ENCODE measurements at places on chromosomes 3 and 15. TPM values are rescaled to one million over a fixed set of nuclear protein-coding genes. Genes with fewer than 3 reads are reported as not detected.
A peak's percentile ranks its signal among the peaks of the same experiment; 100 is the strongest.

The CYP11A1 gene
- 1.2 TPM for total RNA-seq

DNA sequence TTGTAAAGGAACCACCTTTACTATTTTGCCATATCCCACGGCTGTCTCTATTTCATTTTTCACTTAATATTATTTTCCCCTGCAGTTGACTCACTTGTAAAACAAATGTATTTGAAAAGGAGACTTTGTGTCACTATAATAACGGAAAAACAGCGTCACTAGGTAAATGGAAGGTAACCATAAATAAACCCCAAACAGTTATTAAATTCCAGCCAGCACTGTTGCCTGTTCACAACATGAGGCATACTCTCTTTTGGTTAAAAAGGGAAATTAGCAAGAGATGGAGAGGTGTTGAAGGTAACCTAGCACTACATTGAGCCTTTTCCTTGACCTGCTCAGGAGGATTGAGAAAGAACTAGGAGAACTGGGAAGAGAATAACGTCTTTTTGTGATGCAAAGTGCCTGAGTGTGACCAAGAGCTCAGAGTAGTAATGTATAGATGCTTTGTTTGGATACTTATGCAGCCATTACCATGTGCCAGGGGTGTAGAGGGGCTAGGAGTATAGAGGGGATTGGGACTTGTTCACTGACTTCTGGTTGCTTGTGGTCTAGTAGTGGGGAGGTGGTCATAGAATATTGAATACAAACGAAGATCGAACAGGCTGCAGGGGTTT lies 19.6 kb downstream of the FLNB start:
- DNase-seq: peak; percentile 17

The CPN2 gene
- total RNA-seq: 0.04 TPM

DNA sequence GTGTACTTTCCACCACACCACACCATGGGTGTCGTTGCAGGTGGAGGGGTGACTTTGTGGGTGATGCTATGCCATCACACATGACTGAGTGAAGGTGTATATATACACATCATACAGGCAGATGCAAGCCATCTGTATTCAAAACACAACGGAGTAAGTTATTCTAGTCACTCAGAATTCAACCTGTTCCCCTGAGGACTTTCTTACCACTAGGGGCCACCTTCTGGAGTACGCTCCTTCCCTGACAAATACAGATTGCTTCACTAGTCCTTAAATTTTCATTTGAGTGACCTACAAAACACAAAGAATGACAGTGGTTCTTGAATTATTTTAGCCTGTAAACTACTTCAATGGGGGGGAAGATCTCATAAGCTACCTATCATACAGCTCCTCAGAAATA lies 52.8 kb upstream of the NTRK3 start:
- DNase-seq: no peak

GRCh38 chr15:79981831-79982455 lies 10.9 kb upstream of the BCL2A1 start:
- no peak for DNase-seq

- no peak for DNase-seq
Observed at GRCh38 chr3:86562090-86562489, 428.9 kb downstream of the VGLL3 start.

The OR5K2 gene
- not detected for total RNA-seq

GRCh38 chr3:26375843-26376530 lies 246.6 kb upstream of the LRRC3B start:
- peak; percentile 24 for DNase-seq

DNA sequence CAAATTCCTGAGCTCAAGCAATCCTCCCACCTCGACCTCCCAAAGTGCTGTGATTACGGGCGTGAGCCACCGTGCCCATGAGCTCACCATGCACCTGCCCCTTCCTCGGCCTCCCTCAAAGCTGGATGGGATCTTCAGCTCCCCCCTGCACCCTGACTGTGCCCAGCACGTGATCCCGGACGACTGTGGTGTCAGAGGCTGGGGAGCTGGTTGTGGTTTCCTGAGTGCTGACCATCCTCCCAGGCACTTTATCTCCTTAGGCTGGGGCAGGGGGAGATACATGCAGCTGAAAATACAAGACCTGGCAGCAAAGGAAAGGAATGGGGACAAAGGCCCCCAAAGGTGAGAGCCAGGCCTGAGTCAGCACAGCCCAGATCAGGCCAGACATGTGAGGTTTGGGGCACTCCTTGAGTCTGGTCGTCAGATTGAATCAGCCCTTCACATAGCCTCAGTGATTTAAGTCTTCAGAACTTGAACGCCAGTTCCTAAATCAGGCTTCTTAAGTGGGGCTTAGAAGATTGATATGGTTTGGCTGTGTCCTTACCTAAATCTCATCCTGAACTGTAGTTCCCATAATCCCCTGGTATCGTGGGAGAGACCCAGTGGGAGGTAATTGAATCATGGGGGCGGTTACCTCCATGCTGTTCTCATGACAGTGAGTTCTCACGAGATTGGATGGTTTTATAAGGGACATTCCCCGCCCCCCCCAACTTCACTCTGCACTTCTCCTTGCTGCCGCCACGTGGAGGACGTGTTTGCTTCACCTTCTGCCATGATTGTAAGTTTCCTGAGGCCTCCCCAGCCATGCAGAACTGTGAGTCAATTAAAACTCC lies 35.8 kb downstream of the PRKCD start:
- peak; percentile 55 for DNase-seq

The IGSF11 gene
- total RNA-seq: 1.8 TPM

GRCh38 chr3:40097131-40098117 lies 212.1 kb upstream of the EIF1B start:
- no peak for DNase-seq

GRCh38 chr15:69988541-69989225 lies 109.0 kb downstream of the TLE3 start:
- no peak for DNase-seq

The PLSCR2 gene
- not detected for total RNA-seq

The GCHFR gene
- 6.1 TPM for total RNA-seq

The P2RY12 gene
- 1.1 TPM for total RNA-seq

DNA sequence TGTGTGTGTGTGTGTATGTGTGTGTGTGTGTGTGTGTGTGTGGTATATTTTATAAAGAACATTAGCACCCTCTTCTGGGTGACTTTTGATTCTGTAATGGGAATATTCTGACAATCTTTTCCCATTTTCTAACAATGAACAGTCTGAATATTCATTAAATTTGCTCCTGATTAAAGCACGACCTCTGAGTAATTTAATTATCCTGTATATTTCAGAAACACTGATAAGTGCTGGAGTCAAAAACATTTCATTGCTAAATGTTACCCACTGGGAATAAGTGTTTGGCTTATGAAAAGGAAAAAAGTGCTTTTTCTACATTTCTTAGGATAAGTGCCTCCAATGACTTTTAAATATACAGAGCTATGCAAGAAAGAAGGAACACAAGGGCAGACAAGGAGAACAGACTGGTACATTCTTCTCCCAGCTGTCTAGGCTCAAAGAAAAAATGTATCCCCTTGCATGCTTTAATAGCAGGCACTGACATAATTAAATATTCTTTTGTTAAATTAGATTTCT lies 32.3 kb upstream of the SYNPR start:
- peak; percentile 21 for DNase-seq

- DNase-seq: no peak
Observed at GRCh38 chr3:94406595-94406994, 343.7 kb downstream of the NSUN3 start.

GRCh38 chr3:23324745-23325144 lies 121.6 kb downstream of the UBE2E2 start:
- no peak for DNase-seq

GRCh38 chr15:69663441-69663840 lies 210.8 kb downstream of the RPLP1 start:
- no peak for DNase-seq

GRCh38 chr15:92963794-92964193 lies 63.7 kb downstream of the CHD2 start:
- DNase-seq: no peak

Measured in muscle of leg (tissue), 16 donors.